ENCODE measurements at places on chromosomes 7 and 10. TPM values are rescaled to one million over a fixed set of nuclear protein-coding genes. Genes with fewer than 3 reads are reported as not detected.

STEAP4 gene
- total RNA-seq, result 89.8 TPM

DNA sequence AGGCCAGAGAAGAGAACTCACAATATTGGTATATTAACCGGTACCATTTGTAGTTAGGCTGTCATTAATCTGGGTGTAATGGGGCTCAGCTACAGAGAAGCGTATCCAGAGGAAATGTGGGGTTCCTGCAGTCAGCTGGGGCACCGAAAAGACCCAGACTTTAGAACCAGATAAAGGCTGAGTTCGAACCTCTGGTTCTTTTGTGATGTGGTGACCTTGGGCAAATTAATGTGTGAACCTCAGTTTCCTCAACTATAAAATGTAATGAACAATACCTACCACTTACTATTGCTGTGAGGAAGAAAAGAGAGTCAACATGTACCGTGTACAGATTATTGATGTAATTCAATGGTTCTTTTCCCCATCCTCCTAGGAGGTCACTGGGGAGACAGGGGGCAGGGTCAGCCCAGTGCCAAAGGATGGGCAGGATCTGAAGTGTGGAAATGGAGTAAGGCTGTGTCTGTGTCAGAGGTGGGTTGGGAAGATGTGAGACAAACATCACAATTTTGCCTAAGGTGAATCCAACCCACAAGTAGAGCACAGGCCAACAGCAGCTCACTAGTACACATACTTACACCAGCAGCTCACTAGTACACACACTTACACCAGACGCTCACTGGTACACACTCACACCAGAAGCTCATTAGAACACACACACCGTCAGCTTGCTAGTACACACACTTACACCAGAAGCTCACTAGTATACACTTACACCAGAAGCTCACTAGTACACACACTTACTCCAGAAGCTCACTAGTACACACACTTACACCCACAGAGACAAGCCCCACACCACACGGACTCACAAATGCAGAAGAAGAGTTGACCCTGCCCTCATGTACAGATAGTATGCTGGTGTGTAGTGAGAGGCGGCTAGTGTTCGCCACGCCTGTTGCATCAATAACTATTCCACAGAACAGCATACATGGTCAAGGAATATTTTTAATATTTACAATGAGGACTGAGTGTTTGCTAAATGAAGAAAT, 28.0 kb downstream of the PRSS2 start:
- no peak for DNase-seq

DNA sequence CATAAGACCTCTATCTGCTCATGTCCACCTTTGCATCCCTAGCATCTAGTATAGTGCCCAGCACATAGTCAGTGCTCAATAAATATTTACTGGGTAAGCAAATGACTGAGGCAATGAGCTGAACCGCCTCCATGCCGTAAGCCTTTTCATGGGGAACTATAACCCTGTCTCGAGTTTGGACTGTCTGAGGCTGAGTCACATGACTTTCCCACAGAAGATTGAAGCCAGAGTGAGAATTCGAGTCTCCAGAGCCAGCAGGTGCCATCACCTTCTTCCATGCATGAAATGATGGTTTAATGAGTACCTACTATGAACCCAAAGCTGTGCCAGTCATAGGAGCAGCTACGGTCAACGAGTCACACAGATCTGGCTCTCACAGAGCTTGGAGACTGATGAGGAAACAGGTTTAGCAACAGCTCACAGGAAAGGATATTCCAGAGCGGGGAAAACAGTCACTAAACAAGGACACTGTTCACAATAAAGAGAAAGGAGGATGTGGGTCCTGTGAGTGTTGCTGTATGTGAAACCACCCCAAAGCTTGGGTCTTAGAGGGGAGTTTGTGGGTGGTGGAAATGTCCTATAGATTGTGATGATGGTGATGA, 75.2 kb downstream of the TEX36 start:
- DNase-seq, result no peak

LIPK gene
- not detected for total RNA-seq

DNA sequence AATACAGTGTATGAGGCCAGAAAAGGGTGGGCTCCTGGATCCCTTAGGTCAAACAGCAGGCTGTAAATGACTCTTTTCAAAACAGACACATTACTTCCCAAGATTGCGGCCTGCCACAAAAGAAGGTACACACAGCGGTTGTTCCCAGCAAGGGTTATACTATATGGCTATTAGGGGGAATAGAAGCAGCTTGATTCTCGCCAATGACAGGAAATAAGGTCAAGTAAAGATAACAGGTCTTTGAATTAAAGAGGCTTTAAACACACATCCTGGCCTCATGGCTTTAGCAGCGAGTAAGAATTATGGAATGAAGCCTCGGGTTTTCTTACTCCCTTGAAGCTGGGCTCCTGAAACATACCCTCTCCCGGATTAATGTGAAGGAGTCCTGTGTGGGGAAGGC, 58.3 kb downstream of the CYP26A1 start:
- no peak for DNase-seq

DNA sequence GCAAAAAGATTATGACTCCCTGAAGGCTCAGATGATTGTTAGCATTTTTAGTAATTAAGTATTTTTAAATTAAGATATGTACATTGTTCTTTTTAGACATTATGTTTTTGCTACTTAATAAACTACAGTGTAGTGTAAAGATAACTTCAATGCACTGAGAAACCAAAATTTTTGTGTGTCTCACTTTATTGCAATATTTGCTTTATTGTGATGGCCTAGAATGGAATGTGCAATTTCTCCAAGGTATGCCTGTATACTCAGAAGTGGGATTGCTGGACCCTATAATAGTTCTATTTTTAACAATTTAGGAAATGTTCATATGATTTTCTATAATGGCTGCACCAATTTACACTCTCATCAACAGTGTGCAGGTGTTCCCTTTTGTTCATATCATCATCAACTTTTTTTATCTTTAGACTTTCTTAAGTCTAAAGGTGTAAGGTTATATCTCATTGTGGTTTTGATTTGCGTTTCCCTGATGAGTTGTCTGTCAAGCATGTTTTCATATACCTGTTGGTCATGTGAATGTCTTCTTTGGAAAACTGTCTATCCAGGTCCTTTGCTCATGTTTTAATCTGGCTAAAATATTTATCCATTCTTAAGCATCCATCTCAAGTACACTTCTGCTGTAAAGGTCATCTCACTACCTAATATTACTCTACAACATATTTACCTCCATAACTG, 1323.5 kb upstream of the LRRTM3 start:
- no peak for DNase-seq

ASB15 gene
- not detected for total RNA-seq

GRCh38 chr10:123663522-123663921, 2.6 kb upstream of the GPR26 start:
- DNase-seq, result no peak

MCM10 gene
- total RNA-seq, result not detected

DNA sequence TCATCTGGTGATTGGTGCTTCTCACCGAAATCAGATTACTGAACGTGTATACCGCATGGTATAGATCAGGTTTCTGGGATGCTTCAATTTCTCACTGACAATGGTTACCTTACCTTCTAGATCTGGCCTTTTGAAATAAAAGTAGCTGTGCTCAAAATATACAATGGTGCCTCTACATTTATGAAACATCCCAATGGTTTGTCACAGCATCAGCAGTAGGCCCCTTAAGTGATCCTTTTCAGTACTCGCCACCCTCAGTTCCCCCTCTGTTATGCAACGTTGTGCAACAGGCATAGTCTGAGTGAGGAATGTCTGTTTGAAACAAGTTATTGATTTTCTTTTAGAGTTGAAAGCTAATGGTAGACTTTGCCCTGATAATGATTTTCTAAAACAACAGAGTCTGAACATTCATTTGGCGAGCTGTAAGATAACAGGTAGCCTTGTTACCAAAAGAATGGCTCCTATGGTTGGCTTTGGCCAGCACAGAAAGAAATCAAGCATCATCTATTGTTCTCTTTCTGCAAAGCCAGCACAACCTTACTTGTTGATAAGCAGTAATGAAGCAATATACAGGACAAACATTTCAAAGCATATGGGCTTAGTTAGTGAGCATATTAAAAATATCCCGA, 693.9 kb downstream of the PARD3 start:
- DNase-seq, result no peak

GRCh38 chr7:5420067-5420880, 3.4 kb downstream of the TNRC18 start:
- DNase-seq, result no peak

TMEM130 gene
- 0.30 TPM for total RNA-seq

FAM107B gene
- 26.7 TPM for total RNA-seq

OR2A42 gene
- total RNA-seq, result not detected

PRSS2 gene
- total RNA-seq, result 2.5 TPM

GRCh38 chr10:7362471-7362870, 48.4 kb downstream of the SFMBT2 start:
- no peak for DNase-seq

DNA sequence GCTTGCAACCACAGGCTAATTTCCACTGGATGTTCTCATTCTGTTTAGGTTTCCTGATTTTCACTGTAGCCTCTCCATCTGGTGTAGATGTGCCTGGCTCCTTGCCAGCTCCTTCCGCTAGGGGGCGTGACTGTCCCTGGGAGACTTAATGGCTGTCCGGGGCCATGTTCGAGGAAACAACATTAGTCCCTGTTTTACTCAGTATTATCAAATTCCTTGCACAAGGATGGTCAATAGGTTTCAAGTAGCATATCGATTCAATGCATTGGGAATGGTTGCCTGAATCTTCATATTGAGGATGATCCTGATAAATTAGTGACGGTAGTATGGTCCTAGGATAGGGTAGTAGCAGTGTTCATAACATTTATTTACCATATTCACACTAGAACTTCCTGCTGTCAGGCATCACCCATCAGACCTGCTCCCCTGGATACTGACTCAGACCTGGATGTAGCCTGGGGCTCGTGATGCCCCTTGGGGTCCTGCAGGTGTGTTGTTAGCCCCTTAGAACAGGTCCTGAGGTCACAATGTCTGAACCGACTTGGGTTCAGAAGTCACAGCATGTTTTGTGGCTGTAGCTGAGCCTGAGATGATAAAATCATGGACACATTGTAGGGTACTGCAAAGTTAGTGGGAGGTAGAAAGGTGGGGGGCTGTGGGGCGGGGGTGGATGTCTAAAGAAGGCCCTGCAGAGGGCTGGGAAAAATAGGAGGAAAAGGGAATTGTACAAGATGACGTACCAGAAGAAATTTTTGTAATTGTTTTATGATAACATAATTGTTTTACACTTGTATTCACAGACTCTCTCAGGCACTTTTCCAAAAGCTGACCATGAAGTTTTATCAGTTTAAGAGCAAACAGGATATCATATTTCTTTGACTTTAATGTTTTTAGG, 8.9 kb upstream of the EXOC6 start:
- no peak for DNase-seq

DNA sequence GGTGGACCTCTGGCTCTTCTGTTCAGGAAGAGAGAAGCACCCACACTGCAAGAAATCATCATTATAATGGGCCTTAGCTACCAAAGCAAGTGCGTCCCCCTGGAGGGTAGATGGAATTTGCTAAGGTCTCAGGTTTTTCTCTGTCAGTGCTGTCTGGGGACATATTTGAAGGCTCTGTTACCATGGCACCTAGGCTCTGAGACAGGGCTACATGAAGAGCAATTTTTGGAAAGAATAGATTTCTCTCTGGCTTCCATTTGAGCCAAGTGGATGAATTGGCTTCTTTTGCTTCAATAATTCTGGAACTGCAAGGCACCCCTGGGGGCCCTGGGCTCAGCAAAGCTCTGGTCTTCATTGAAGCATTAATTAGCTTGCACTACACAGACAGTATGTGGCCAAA, 349.1 kb upstream of the GALNT17 start:
- DNase-seq, result no peak

DNA sequence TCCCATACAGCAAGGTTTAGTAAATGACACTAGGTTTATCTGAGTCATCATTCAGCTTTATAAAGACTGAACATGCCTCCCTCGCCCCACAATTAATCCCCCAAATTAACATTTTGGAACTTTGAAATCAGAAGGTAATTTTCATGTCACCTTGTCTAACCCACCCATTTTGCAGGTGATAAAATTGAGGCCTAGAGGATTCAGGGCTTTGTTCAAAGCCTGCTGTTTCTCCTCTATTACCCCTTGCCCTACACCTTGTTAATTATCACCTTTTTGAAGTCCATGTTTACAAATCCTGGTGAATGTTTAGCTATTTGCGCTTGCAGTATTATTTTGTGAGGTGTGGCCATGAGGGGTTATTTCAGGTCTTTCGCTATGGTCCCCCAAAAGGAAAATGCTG, 120.5 kb downstream of the RTKN2 start:
- DNase-seq, result no peak

CYP2C19 gene
- not detected for total RNA-seq

DNA sequence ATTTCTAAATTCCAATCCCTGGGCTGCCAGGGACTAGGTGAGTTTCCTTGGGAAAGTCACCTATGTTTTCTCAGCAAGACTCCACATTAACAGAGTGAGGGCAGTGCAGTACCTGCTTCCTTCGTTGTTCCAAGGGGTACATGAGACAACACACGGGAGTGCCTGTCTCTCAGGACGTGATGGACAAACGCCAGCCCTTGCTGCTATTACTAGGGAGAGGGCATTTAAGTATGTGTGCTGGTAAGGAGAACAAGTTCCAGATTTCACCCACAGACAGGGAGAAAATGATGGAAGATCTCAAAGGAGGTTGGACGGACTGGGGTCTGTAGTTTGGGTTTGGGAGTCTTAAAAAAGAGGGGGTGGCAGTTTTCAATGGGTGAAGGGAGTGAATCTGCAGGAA, 195.7 kb downstream of the HERPUD2 start:
- DNase-seq, result no peak

DNA sequence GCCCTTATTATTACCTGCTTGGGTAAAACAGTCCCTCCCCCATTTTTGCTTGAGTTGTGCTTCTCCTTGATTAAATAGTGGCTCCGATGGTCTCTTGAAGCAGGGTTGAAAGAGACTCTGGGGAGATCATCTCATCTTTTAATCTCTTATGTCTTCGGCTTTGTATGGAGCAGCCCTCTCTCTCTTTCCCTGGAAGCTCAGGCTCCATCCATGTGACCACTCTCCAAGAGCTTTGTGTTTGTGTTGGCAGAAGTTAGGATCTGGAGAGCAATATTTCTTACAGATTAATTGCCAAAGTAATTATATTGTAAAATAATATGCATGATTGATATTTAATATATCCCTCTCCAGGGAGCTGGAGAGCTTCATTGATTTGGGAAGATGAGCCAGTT, 76.9 kb downstream of the LRRC4 start:
- DNase-seq, result no peak

SLC26A3 gene
- not detected for total RNA-seq

GDF2 gene
- total RNA-seq, result not detected

PLAU gene
- total RNA-seq, result 7.8 TPM

- no peak for DNase-seq
Observed at GRCh38 chr10:120755771-120756170, 95.4 kb upstream of the WDR11 start.

- DNase-seq, result no peak
Observed at GRCh38 chr10:82150123-82150900, 275.3 kb downstream of the NRG3 start.

DNA sequence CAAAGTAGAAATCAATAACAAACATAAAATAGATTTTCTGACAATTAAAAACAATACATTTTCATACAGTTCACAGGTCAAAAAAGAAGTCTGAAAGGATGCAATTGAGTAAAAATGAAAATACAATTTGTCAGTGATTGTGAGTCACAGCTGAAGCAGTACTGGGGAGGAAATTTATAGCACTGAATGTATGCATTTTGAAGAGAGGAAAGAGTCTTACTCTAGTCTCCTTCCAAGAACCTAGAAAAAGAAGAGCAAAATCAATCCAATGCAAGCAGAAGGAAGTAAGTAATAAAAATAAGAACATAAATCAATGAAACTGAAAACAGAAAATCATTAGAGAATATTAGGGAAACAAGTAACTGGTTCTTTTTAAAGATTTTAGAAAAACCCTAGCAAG, 507.2 kb upstream of the IGFBP3 start:
- no peak for DNase-seq
